ENCODE measurements at places on chromosomes 2 and 18. TPM values are rescaled to one million over a fixed set of nuclear protein-coding genes. Genes with fewer than 3 reads are reported as not detected.

GRCh38 chr2:54657664-54658083 is 65.8 kb upstream of the EML6 start:
- no peak for DNase-seq

GRCh38 chr2:167749016-167749415 is 498.4 kb downstream of the STK39 start:
- DNase-seq: no peak

GRCh38 chr2:54814389-54815147 is 91.1 kb downstream of the EML6 start:
- DNase-seq: no peak

DNA sequence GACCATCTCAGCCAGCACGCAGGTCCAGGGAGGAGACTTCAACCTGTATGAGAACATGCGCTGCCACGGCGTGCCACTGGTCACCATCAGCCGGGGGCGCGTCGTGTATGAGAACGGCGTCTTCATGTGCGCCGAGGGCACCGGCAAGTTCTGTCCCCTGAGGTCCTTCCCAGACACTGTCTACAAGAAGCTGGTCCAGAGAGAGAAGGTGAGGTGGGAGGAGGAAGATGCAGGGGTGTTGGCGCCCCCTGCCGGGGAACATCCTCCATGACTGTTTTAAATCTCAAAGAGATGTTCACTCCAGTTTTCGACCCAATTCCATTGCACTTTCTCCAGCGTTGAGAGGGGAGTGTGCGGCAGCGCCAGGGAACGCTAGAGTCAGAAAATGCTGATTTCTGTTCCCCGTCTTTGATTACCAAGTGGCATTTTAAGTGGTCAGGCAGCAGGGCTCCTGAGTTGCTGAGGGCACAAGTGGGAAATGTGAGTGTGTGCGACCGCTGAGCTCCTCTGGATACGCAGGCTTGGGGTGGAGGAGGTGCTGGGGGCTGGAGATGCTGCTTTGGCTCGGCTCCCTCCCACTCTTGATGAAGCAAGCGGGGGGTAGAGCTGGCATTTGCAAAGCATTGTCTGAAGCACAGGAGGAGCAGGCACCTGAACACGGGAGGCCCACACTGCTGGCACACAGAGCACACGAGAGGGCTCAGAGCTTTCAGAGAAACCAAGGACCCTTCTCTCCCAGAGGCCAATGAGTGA is 27.7 kb upstream of the MAPRE3 start:
- DNase-seq: no peak

GRCh38 chr2:9686061-9686460 is 55.3 kb upstream of the YWHAQ start:
- no peak for DNase-seq

LCT gene
- total RNA-seq: not detected

IL1RN gene
- total RNA-seq: not detected

Measured in osteocyte (in vitro differentiated cells).